ENCODE measurements at places on chromosomes 2 and 18.

- DNase-seq: no peak
These were observed 2.4 kb upstream of the MAPRE3 start for GRCh38 chr2:26968001-26968400.

DNA sequence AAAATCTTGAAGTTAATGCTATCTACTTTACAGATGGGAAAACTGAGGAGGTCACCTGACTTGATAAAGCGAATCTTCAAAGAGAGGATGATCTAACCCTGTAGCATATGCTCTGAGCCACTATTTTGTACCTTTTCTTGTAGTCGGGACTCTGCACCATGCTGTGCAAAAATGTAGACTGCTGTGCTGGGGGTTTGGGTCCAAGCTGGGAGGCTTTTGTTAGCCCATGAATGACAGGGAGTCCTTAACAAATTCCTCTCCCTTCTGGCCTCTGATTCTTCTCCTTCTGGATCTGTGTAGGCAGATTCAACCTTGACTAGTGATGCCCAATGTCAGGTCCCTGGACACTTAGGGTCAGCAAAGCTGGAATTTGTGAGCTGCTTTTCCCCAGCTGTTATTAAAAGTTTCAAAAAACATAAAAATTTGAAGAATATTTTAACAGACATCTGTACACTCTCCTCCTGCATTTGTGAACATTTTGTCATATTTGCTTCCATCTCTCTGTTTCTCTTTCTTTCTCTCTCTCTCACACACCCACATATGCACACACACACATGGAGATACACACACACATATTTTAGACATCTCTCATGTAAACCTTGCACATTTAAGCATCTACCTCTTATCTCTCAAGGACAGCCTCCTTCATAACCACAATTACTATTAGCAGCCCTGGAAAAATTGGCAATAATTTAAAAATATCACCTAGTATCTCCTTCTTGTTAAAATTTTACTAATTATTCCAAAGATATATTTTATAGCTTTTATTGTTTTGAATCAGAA is 335.0 kb upstream of the TRIB2 start:
- DNase-seq: no peak

DNA sequence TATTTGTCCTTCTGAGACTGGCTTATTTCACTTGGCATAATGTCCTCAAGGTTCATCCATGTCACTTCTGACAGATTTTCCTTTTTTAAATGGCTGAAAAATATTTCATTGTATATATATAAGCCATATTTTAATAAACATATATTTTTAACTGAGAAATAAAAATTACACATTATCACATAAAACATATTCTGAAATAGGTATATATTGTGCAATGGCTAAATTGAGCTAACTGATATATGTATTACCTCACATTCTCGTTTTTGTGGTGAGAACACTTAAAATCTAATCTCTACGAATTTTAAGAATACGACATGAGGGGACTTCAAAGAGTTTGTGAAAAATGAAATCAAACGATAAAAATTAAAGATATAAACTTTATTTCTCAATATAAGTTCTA is 25.7 kb upstream of the ZSWIM2 start:
- no peak for DNase-seq

DNA sequence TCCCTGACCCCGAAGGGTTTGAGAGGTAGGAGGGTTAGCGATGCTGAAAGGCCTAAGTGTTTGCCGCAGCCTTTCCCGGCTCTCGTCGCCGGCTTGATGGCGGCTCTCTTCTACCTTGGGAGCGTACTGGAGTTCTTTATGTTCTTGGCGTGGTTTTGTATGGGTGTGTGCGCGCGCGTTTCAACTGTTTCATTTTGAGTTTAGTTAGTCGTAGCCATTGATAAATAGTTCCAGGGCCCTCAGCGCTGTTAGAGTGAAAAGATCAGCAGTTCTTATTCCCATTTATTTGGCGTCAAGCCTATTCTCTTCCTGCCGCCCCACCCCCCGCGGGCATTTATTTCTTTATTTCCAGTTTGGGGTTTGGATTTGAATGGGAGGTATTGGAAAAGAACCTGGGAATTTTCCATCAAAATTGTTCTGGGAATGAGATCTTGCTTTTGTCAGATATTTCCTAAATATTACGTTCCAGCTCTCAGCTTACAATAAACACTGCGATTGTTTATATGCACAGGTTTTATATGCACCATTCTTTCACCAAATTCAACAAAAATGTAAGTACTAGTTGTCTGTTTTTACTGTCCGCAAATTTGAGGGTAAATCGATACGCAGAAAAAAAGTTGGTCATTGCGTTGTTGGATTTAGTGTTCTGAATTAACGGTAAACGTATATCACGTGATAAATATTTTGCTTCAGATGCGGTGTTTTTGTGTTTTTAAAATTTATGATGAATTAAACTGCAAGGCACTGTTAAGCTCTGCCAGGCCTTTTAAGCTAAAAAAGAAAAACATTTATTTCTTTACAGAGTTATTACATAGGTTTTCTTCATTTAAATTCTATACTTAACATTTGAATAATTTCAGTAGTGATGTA is 954 bp downstream of the CCNT2 start:
- DNase-seq: peak; percentile 31

DNA sequence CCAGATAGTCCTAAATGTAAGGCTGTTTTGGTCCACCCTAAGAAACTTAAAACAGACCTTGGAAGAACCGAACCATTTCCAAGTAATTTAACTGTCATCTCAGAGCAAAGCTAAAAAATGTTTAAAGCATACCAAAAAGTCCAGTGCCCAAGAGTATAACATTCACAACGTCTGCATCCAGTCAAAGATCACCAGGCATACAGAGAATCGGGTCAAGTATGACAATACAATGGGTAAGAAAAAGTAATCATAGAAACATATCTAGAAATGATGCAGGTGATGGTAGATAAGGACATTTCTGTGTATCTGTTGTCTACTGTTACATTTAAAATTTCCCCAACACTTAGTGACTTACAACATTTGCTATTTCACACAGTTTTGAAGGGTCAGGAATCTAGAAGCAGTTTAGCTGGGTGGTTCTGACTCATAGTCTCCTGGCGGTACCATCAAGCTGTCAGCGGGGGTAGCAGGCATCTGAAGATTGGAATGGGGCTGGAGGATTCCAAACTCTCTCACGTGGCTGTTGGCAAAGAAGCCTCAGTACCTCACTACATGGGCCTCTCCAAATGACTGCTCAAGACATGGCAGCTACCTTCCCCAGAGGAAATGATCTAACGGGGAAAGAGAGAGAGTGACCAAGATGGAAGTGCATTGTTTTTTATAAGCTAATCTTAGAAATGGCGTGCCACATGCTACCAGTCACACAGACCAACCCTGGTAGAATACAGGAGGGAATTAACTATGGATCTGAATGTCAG is 36.6 kb upstream of the DYNC2LI1 start:
- DNase-seq: no peak

GRCh38 chr18:73739098-73739497 is 408.5 kb downstream of the FBXO15 start:
- no peak for DNase-seq

GRCh38 chr2:61670591-61671501 is 132.7 kb upstream of the XPO1 start:
- DNase-seq: no peak

- DNase-seq: peak; percentile 20
These were observed 433 bp downstream of the SH3RF3 start for GRCh38 chr2:109129356-109129920.

DNA sequence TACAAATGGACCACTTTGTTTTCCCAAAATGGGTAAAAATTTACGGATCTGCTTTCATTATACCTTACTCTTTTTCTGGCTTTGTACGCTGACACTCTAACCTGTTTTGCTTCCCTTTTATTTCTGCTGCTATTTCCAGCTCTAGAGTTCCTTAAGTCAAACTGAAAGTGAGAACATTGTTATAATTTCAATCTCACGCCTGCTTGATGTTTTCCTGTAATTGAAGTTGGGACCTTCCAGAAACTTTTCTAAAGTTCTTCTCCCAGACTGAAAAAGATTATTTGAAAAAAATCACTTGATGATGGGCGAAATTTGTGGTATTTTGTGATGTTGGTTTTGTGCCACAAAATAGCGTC is 1.8 kb downstream of the GLS start:
- DNase-seq: no peak

DNA sequence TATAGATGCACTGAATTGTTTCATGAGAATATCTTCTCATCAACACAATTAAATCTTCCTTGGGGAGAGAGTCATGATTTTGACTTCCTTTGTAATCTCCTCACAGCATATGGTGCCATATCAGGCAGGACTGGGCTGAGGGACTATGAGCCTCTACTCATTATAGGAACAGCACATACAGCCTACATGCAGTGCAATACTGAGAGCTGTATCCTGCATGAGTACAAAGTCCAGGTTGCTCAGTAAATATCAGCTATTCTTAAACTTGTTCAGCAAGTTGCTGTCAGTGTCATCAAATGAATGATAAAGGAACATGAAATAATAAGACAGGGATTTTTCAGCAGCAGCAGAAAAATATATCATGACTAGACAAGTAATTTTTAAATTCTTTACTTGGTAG is 10.8 kb downstream of the DLGAP1 start:
- DNase-seq: no peak

- DNase-seq: no peak
These were observed at the start of gene CD28 for GRCh38 chr2:203706403-203706802. Gene CD28 (plus strand): TSS chr2:203706639. CDS start chr2:203706697, 58 bp downstream.

- DNase-seq: no peak
These were observed 871.8 kb downstream of the SLC4A3 start for GRCh38 chr2:220499225-220499624.

Data from NCI-H1092 treated with DMSO at 0.1 percent for 48 hours (cell line).